ENCODE measurements at places on chromosomes 12 and 14. TPM values are rescaled to one million over a fixed set of nuclear protein-coding genes. Genes with fewer than 3 reads are reported as not detected.

Gene REM2
- 1.2 TPM for total RNA-seq

Gene TBX5
- not detected for total RNA-seq

- H3K4me3 ChIP-seq, result no peak overlapping the region
- DNase-seq, result no peak
- no peaks in the 10 kb centered on the region for H3K27me3 ChIP-seq
Measured at GRCh38 chr12:24861766-24862540, 86.9 kb downstream of the BCAT1 start.

Gene CDK4
- total RNA-seq, result 88.6 TPM

GRCh38 chr14:101363261-101363555 is 198.1 kb upstream of the DIO3 start:
- H3K4me3 ChIP-seq, result no peak overlapping the region
- DNase-seq, result no peak
- H3K36me3 ChIP-seq, result no peaks in the 10 kb centered on the region

GRCh38 chr12:1022032-1022970 is 31.3 kb downstream of the ERC1 start:
- H3K4me3 ChIP-seq, result no peak overlapping the region
- no peaks in the 10 kb centered on the region for H3K27me3 ChIP-seq
- DNase-seq, result no peak
- H3K4me1 ChIP-seq, result no peaks in the 10 kb centered on the region

Measured in activated CD4-positive, alpha-beta memory T cell treated with anti-CD3 and anti-CD28 coated beads, Interleukin-2, amount 10 ng/mL, durations not matched to agents 7 days and 5 days (primary cell).